ENCODE measurements at places on chromosomes 3 and 15.

DNA sequence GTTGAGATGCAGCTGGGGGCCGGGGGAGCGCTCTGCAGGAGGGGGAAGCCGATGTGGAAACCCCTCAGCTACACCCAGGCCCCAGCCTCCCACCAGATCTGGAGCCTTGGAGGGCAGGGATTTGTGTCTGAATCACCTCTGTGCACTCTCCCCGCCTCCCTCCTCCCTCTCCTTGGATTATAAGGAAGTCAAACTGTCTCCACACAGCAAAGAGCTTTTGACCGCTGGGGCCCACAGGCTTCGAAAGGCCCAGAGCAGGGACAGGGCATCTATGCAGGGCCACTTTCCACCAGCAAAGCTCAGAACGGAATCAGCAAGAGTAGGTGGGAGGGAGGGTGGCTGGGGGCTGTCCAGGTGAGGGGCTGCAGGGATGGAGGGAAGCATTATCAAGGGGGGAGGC lies 68.9 kb downstream of the IQSEC1 start:
- no peak for DNase-seq

GRCh38 chr3:182717216-182717615 lies 76.1 kb upstream of the ATP11B start:
- no peak for DNase-seq

DNA sequence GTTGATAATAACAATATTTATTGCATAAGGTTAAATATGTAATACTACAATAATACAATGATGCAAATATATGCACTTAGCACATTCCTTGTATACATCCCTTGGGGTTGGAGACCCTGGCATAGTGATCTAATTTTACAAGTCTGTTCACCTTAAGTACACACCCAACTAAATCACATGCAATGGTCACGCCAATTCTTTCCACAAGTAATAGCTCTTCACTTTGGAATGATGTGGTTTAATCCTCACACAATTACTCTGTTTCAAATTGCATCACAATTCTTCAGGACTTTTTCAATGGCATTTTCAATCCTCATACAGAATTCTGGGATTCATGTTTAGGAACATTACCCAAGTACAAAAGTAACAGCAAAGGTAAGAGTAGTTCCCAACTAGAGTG lies 27.3 kb upstream of the SPRED1 start:
- DNase-seq = no peak

GRCh38 chr3:67647390-67647878 lies 7.0 kb downstream of the SUCLG2 start:
- peak; percentile 29 for DNase-seq

GRCh38 chr15:31457161-31457560 lies 130.5 kb downstream of the KLF13 start:
- DNase-seq = no peak

All from psoas muscle (tissue), 8 donors.